ENCODE measurements at places on chromosomes 2 and 18.

- no peak for DNase-seq
Measured at GRCh38 chr2:216943109-216943508, 83.2 kb upstream of the TNP1 start.

DNA sequence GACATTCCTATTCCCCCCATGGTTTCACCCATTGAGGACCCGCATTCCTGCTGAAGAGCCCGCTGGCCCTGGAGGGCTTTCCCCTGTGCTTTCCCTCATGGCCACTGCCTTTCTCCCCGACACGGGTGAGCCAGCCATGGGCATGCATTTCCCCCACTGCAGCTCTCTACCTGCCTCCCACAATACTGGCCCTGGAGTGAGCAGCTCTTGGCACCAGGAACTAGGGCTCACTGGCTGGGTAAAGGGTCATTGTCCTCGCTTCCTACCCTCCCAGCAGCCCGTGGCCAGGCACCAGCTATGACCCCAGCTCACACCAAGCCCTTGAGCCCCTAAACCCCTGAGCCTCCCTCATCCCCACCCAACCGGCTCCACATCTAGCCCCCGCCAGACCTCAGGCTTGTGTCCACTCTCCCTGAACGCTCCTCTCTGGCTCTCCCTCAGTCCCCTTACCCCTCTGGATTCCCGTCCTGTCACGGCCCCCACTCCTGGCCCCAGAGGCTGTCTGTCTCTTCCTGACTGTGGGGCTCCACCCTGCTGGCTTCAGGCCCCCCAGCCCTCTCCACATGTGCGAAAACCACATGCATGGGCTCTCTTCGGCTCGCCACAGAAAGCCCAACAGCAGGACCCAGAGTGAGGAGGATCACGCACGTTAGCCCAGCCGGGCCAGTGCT lies 199.8 kb downstream of the ZFP36L2 start:
- DNase-seq = no peak

- no peak for DNase-seq
Measured at GRCh38 chr2:225893151-225893550, 493.6 kb downstream of the NYAP2 start.

GRCh38 chr2:121002597-121002996 lies 266.9 kb downstream of the GLI2 start:
- DNase-seq = no peak

DNA sequence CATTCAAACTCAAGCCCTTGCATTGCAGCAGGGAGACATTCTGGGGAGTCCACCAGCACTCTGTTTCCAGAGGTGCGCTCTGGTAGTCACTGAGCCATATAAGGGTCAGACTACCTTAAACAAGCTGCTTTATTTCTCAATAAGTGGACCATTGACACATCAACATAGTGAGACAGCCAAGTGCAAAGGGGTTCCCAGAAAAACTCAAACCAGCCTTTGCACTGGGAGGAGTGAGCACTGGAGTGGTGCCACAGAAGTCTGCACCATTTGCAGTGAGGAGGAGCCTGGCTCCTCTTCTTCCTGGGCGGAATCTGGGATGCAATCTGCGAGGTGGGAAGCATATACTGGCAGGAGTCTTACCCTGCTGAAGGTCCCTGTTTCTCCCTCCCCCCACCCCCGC lies 86.4 kb downstream of the OSR1 start:
- no peak for DNase-seq

GRCh38 chr2:36511858-36512603 lies 85.9 kb downstream of the FEZ2 start:
- DNase-seq = no peak

DNA sequence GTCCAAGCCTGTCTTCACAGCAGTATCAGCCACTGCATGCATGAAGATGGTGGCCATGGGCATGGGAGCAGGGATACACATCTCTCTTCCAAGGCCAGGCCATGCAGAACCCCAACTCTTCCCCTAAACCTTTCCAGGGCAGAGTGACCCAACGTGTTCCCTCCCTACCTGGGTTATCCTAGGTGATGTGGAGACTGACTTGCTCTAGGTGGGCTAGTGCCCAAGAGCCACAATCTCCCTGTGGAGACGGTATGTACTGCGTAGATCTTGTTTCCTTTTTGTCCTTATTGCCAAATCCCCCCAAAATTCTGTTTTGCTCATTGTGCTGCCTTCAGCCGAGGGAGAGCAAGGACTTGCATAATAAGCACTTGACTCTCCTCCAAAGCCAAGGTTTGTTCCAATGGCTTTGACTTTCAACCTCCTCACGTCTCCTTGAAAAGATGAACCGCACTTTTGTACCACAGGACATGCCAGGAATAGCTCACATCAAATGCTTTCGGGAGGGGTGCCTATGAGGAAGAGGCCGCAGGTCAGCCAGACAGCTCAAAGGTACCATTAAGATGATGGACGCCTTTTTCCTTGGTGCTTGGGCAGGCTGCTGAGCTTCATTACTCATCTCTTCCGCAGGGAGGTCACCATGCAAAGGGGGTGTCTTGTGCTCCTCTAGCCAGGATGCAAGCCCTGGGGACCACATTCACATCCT lies 76.2 kb upstream of the GLI2 start:
- DNase-seq = no peak

GRCh38 chr2:64910972-64911433 lies 78.2 kb upstream of the SLC1A4 start:
- DNase-seq = no peak

DNA sequence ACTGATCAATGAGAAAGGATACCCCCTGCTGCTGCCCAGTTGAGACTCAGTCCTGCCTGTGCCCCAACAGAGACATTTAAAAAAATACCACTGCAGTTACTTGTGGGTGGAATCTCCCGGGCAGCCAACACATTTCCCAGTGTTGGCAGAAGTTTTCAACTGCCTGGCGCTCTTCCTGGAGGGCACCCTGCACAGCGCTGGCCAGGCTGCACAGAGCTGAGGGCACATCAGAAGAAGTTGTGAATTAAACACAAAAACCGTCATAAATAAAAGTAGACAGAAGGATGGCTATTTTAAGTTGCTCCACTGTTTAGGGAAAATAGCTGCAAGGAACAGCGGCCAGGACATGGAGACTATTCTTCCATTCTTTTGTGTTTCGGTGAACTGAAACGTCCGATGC lies 110.2 kb upstream of the THOC1 start:
- no peak for DNase-seq

DNA sequence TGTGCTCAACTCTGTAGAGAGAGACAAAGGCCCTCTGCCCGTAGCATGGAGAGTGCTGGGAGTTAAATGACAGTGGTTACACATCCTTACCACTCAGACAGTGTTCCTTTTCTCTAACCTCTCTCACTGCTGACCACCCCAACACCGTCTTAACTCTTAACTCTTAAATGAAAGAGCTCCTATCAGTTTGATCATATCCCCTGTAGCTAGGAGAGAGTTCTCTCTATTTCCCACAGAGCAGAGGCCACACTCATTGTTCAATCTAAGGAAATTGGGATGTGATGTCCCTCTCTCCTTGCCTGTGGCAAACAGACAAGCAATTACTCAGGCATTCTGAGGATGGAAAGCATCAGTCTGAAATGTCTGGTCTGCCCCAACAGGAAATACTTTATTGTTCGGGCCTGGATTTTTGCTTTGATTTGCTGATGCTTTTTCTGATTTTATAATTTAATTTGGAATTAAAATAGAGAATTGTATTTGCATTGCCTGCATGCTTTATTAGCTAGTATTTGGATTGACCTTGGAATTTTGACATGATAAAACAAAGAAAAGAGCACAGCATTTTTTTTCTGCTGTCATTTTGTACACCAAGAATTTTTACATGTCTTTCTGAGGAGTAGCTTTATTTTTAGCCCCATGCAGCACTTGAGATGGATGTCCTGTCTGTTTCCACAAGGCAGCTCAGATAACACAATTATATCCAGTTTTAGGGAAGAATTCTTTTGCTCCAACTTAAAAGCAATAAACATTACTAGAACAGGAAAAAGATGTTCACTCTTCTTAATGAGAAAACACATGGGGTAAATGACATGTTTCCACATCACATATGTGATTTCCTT lies 27.7 kb upstream of the IER3IP1 start:
- DNase-seq = no peak

- no peak for DNase-seq
Measured at GRCh38 chr2:177705511-177706173, 313.1 kb downstream of the AGPS start.

- DNase-seq = no peak
Measured at GRCh38 chr2:238238766-238239542, 884 bp downstream of the HES6 start.

- no peak for DNase-seq
Measured at GRCh38 chr2:132439703-132440398, 23.2 kb downstream of the GPR39 start.

- no peak for DNase-seq
Measured at GRCh38 chr18:35174093-35174731, 66.6 kb upstream of the ZNF397 start.

DNA sequence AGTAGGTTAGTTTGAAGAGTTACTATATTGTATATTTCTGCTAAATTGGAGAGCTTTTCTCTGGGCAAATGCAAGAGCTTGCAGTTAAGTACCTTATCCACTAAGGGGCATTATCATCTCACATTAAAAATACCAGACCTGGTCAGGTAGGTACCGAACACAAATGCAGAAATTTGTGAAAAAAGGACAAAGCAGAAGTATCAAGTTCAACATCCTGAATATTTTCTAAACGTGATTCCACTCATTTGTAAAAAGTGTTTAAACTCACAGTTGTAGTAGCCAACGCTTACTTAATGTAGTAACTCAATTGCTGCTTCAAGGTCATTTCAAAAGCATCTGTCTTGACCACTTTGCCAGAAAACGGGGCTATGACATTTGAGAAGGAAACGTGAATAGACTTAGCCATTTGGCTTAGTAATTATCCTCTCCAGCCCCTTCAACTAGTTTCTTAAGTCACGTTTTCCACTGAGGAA lies 52.1 kb downstream of the CYRIA start:
- no peak for DNase-seq

- no peak for DNase-seq
Measured at GRCh38 chr2:197839327-197839726, 34.9 kb downstream of the PLCL1 start.

DNA sequence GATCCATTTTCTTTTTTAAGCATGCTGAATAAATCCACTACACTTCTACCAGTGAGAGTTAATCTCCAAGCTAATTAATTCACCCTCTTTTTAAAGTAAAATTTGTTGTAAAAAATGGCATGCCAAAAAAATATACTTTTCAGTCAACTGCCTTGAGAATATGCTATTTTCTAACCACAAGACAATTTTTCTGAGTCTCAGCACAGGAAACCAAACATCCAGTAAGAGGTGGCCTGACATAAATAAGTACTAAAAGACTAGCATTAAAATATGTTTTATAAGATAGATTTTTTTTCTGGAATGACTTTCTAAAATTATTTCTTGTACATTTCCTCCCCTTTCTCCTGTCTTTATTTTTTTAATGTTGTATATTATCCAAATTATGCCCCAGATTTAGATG lies 2.9 kb downstream of the FBXO36 start:
- DNase-seq = no peak

GRCh38 chr18:49866680-49867079 lies 53.3 kb upstream of the ACAA2 start:
- no peak for DNase-seq

- no peak for DNase-seq
Measured at GRCh38 chr2:69831354-69831905, 2.0 kb downstream of the GMCL1 start.

DNA sequence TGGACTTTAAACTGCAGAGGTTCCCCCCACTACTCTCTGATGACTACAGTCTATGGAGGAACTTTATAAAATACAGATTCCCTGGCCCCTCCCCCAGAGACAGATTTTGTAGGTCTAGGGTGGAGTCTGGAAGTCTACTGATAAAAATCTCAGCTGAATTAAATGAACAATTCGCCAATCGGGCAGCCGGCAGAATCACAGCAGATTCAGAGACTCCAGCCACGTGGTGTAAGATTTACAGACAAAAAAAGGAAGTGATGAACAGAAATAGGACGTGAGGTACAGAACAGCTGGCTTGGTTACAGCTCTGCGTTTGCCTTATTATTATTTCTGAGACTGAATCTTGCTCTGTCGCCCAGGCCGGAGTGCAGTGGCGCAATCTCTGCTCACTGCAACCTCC lies 21.4 kb upstream of the MTA3 start:
- DNase-seq = no peak
